ENCODE measurements at places on chromosomes 13 and 19.

- peak; percentile 94 for DNase-seq
Measured at GRCh38 chr13:100131863-100132574, 43.1 kb downstream of the PCCA start.

DNA sequence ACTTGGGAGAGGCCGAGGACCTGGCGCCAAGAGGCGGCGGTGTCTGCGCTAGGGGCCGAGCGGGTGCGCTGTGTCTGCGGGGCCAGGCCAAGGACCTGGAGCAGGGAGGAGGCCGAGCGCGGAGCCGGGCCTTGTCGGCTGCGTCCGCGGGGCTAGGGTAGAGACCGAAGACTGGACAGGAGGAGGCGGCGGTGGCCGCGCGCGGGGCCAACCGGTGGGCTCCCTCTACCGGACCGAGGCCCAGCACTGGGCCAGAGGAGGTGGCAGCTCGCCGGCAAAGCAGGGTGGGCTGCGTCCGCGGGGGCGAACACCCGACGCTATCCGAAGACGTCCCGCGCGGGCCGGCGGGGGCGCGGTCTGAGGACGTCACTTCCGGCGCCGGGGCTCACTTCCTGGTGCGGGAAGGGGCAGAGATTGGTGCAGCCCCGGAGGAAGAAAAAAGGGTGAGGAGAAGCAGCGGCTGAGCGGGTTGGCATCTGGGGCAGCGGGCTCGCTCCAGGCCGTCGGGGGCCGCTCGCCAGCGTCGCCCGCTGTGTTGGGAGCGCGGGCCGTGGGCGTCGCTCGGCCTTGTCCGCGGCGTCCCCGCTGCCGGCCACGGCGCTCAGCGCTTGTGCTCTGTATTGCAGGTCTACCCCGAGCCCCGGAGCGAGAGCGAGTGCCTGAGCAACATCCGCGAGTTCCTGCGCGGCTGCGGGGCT is 38.3 kb downstream of the ARHGEF7 start:
- DNase-seq = peak; percentile 93

DNA sequence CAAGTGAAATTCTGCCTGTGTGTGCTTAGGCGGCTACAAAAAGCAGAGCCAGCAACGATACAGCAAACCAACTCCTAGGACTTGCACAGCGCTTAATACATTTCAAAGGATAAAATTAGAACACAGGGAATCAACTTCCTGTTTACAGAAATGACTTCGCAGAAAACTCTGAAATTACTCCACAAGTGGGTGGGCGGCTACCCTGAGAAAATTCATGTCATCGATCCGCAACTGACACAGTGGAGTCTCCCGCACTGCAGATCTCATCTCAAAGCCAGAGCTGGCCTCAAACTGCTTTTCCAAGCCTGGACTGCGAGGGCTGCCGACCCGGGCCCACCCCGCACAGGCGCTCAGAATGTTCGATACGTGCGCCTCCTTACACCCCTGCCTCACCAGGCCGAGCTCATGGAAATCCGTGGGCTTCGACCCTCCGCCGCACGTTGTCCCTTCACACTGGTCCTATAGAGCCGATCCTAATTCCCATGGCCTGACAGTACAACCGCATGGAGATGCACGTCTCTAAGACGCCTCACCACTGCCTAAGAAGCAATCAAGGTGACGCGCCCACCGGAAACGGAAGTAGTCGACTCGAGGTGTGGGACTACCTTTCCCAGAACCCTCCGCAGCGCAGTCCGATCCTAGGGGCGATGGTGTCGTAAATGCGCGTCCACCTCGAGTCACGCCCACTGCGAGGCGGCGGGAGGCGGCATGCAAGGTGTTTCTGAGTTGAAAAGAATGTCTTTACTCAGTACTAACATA is at the start of gene ZNF229:
Gene ZNF229 (minus strand): TSS at position 557 of the 759 bp plus-strand sequence. CDS start 5,625 bp downstream, outside the sequence.
- DNase-seq = peak; percentile 94

DNA sequence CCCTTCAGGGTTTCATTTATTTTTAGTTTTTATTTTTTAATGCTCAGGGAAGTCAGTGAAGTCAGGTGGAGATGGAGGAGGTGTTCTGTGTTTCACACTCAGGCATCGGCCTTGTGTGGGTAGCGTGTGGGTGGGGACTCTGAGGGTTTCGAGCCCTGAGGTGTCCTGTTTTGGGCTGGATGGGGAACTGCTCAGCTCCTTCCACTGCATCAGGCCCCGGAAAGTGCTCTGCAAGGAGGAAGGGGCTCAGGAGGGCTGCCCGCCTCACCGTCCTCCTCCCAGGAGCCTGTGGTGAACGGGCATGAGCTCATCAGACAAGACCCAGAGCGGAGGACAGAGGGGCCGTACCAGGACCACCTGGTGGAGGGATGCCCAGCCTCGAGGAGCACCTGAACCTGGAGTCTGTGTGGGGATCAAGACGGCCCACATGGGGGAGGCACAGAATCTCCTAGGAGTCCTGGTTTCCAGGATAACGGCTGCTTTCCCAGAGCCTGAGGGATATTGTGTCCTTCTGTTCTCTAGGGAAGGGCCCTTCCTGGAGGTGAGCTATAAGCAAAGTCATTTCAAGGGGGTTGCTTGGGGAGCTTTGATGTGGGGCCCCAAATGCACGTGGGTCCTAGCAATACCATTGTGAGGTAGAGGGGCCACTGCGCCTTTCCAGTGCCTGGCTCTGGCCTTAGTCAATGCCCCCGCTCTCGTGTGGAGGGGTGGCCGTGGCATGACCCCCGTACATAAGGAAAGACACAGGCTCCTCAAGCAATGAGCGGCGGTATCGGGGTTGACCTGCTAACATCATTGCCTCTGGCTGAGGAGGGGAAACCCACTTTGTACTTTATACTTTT is 13.5 kb upstream of the GAS6 start:
- no peak for DNase-seq

GRCh38 chr13:64672751-64673150 is 2557.4 kb downstream of the PCDH9 start:
- DNase-seq = no peak

DNA sequence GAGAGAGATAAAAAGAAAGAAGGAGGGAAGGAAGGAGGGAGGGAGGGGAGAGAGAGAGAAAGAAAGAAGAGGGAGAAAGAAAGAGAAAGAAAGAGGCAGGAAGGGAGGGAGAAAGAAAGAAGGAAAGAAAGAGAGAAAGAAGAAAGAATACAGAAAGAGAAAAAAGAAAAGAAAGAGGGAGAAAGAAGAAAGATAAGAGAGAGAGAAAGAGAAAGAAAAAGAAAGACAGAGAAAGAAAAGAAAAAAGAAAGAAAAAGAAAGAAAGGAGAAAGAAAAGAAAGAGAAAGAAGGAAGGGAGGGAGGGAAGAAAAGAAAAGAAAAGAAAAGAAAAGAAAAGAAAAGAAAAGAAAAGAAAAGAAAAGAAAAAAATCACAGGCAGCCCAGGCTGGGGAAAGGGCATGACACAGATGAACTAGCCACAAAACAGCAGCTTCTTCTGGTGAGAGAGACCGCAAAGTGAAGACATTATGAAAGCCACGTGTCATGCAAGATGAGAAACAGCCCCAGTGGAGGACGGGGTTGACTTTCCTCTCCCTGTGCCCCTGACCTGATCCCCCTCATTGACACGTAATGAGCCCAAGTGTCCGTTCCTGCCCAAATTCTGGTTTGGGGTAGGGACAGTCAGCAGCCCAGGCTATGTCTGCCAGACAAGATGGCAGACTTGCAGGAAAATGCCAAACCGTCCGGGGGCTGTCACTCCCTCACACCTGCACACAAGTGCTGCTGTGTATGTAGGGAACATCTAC is 102.1 kb downstream of the INSR start:
- DNase-seq = peak; percentile 35

DNA sequence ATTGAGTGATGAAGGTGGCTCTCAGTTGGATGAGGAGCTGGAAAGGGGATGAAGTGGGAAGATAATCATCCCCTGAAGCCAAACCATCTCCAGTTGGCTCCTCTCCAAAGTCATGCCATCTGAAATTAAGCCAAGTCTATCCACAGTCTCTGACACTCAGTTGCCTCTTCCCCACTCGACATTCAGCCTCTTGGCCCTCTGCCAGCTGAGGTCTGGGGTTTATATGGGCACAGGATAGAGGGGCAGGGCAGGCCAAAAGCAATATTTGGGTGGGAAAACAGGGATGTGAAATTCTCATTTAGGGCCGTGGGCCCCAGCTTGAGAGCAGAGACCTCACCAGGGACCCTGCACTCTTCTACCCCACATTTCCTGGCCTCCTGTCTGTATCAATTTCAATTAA is 85.9 kb downstream of the SLITRK1 start:
- no peak for DNase-seq

GRCh38 chr13:37014609-37015008 is 14.0 kb downstream of the EXOSC8 start:
- DNase-seq = peak; percentile 45

DNA sequence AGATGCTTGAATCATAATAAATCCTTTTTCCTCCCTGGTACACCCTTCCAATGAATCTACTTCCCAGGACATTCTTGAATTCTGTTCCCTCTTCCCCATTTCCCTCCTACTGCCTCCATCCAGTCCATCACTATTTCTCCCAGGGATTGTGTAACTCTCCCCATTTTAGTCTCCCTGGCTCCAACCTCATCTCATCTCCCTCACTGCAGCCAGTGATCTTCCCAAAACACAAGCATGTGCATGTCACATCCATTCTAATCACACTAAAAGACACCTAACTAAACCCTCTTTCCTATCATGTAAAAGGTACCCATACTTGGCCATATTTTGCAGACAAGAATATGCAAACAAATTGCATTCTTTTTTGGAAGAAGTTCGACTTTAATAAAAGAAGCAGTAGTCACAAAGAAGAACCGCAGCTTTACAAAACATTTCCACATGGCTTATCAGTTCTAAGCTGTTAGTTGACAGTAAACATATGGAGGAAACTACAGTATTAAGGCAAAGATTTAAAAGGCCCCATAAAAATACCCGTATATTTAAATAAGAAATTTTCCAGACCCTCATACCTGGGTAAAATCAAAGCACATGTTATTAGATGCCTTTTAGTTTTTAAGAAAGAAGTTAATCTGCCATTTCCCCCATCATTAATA is 111.0 kb downstream of the KCTD12 start:
- DNase-seq = no peak

- DNase-seq = no peak
Measured at GRCh38 chr19:15304140-15304705, 28.1 kb downstream of the BRD4 start.

GRCh38 chr13:58134012-58134411 is 502.5 kb downstream of the PCDH17 start:
- no peak for DNase-seq

DNA sequence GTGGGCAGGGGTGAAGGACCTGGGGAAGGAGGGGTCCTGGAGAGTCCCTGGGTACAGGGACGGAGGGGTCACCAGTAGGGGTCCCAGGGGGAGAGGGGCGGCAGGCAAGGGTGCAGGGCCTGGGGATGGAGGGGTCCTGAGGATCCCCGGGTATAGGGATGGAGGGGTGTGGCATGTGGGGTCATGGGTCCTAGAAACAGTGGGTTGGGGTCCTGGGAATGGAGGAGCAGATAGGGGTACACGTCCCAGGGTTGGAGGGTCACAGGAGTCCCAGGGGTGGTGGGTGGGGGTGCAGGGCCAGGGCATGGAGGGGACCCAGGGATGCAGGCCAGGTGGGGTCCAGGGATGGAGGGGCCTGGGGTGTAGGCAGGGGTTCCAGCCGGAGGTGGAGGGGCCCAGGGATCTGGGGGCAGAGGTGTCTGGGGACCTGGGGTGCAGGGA is 1.4 kb downstream of the BTBD2 start:
- no peak for DNase-seq

DNA sequence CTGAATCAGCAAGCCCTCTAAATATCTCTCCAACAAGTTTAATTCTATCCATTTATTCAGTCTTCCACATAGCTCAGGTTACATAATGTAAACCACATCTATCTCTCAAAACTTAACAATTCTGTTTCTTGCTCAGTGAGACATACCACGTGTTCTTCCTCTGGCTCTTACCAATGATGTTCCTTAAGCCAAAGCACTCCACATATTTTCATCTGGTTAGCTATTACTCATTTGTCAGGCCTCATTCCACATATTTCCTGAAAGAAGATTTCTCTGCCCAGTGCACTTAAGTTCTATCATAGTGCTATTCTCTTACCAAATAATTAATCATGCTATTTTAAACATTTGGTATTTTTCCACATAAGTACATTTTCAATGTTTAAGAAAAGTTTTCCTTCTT is 403.3 kb upstream of the ATXN8OS start:
- DNase-seq = no peak

- no peak for DNase-seq
Measured at GRCh38 chr13:39452834-39453233, 150.2 kb downstream of the LHFPL6 start.

- no peak for DNase-seq
Measured at GRCh38 chr19:46717716-46718143, 816 bp upstream of the PRKD2 start.

DNA sequence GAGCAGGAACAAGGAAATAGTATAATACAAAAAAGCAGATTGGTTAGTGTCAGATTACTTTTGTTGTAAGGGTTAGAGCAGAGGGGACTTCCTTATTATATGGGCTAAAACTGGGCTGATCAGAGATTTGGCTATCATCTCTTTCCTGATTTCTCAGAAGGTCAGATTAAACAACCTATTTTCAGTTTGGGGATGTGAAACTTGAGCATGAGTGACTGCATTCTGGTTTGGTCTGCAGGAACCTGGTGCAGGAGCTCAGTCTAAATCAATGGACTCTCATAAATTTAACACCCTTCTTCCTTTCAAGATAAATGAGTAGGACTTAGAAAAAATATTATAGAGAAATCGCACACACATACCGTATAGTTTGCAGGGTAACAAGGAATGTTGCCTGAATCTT is 12.9 kb upstream of the RFXAP start:
- no peak for DNase-seq
